LoVo (cell line): ENCODE measurements at places on chromosomes 12 and 14.

DNA sequence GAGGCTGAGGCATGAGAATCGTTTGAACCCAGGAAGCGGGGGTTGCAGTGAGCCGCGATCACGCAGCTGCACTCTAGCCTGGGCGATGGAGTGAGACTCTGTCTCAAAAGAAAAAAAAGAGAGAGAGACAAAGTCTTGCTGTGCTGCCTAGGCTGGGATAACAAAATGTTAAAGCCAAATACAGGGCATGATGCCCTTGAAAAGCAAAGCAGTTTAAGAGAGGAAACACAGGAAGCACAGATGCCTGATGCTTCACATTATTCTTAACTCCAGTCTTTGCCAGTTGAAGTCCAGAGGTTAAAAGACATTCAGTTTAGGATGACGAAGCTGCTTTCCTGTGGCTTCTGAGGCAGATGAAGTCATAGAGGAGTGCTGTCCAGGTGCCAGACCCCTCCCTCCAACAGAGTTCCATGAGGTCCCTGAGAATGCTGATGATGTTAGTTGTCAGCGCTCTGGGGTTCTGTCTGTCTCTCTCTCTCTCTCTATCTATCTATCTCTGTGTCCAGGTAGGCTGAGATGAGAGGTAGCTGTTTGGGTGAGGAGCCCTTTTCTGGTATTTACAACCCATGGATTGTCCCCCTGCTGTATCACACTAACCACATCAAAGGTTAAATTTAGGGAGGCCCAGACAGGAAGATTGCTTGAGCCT, 4.9 kb upstream of the MRPL52 start:
- peak; percentile 71 for DNase-seq

DNA sequence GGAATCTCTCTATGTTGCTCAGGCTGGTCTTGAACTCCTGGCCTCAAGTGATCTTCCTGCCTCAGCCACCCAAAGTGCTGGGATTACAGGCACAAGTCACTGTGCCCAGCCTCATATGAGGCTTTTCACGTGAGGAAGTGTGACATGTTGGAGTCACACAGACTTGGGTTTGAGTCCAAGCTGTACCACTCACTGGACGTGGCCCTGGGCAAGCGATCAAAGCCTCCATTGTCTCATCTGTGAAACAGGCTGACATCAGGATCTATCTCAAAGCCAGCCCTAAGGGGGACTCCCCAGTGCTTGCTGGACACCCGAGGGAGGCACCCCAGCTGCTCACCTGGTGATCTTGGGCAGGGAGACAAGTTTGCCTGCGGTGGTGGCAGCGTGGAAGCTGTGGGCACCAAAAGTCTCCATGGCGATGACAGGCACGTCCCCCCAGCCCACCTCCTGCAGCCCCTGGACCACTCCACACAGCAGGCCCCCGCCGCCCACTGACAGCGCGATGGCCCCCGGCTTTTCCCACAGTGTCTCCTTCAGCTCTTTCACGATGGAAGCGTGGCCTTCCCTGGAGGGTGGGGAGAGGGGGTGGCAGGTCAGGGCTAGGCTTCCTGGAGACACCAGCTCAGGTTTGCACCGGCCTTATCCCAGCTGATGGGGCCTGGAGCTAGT, 6.7 kb downstream of the SDS start:
- DNase-seq, result no peak

GRCh38 chr14:96167224-96168148, 37.2 kb upstream of the BDKRB2 start:
- peak; percentile 92 for DNase-seq

GRCh38 chr12:58435647-58436046, 484.7 kb downstream of the LRIG3 start:
- no peak for DNase-seq

DNA sequence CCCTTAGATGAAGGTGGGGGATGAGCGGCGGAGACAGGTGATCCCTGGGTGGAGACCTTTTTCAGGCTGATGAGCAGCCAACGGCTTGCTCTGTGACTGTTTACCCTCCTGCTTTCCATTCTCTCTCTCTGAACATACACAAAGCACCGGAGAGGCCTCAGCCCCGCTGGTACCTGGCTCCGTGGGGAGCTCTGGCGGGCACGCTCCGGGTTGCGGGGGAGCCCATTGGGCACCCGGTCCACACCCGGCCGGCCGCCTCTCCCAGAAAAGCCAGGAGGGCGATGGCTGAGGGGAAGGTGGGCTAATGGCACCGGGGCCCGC, 545 bp downstream of the SMARCC2 start:
- DNase-seq, result no peak

GRCh38 chr12:131749618-131750315, 38.9 kb downstream of the SFSWAP start:
- DNase-seq, result no peak

DNA sequence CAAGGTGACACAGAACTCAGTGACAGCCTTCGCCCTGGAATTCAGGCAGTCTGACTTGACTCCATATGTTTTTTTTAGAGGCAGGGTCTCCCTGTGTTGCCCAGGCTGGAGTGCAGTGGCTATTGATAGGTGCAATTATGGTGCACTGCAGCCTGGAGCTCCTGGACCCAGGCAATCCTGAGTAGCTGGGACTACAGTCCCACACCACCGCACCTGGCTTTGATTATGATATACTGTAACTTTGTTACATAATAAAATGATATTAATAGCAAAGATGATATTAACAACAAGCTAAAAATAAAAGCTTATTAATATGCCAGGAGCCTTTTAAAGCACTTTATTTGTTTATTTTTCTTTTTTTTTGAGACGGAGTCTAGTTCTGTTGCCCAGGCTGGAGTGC, 9.8 kb downstream of the VSIG10 start:
- DNase-seq, result no peak

DNA sequence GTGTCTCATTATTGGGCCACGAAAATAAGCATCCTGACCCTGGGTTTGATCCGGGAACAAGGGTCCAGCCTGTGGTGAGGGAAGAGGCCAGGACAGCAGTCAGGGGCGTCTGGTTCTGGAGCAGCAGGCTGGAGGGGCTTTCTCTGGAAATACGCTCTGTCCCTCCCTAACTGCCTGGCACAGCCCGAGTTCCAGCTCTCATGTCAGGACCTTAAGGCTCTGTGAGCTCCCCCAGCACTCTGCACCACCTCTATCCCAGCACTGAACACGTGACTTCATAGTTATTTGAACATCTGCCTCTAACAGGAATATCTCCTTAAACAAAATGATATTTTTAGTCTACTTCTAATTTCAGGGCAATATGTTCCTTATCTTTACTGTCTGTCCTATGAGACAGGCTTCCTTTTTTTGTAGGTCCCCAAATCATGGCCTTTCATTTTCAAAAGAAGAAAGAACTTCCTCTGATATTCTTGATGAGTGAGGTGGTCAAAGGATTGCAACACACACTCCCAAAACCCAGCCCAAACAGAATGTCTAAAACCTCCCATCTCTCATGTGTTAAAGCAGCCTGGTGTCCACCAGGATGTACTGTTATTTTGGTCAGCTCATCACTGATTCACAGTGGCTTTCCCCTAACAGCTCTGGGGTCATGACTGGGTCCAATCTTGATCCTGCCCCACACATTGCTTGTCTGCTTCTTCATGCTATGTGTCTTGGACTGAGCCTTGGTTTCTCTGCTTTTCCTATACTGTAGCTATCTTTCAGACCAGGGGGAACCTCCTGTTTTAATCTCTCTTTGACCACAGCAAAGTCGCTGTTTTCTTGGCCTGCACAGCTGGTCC, 9.7 kb downstream of the AQP6 start:
- DNase-seq, result no peak

DNA sequence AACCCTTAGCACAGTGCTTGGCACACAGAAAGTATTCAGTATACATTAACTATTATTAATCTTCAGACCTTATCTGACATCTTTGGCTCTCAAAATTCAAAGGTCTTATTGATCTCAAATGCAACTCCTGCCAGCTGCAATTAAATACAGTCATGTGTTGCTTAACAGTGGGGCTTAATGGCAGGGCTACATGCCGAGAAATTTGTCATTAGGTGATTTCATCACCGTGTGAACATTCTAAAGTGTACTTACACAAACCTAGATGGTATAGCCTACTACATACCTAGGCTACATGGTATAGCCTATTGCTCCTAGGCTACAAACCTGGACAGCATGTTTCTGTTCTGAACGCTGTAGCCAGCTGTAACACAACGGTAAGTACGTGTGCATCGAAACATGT, 156.3 kb upstream of the TMCC3 start:
- no peak for DNase-seq

- no peak for DNase-seq
These were observed 9.5 kb upstream of the CAPRIN2 start for GRCh38 chr12:30764251-30764650.

DNA sequence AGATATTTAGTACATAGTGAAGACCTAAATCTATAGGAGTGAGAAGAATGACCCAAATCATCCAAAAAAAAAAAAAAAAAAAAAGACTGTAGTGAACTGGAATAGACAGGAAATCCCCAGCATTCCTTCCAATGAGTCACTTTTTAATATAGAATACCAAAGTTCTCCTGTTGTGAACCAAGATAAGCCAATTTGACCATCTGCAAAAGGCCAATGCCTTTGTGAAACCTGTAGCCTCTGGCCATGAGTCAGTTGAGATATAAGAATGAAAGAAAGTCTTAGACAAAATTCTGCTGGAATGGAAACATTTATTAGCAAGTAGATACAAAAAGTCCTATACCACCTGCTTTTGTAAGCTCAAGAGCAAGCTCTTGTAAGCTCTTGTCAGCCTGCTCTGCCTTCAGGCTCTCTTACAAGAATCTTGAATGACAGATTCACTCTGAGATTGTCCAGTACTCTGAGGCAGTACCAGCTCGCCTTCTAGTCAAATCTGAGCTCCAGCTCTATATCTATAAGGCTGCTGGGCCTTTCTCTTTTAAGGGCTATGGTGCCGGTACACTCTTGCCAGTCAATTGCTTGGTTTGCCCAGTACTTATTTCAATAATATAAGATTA, 243.0 kb upstream of the TMTC1 start:
- DNase-seq, result no peak

- no peak for DNase-seq
These were observed 73.3 kb downstream of the RASSF8 start for GRCh38 chr12:26031827-26032226.
